ENCODE measurements at places on chromosomes 16 and 17.

GRCh38 chr16:49698453-49698815 is 157.5 kb downstream of the ZNF423 start:
- no peak for DNase-seq

GRCh38 chr16:74902161-74902560 is 82.8 kb downstream of the WDR59 start:
- no peak for DNase-seq

- DNase-seq: no peak
Observed at GRCh38 chr17:6095501-6095900, 25.3 kb downstream of the WSCD1 start.

- DNase-seq: no peak
Observed at GRCh38 chr17:45424769-45425124, 7.9 kb downstream of the ARHGAP27 start.

GRCh38 chr17:69518951-69519350 is 104.5 kb downstream of the MAP2K6 start:
- no peak for DNase-seq

GRCh38 chr17:45740553-45741330 is 43.4 kb upstream of the CRHR1 start:
- no peak for DNase-seq

- no peak for DNase-seq
Observed at GRCh38 chr16:25799816-25800215, 108.1 kb downstream of the HS3ST4 start.

GRCh38 chr17:32998887-32999228 is 7.2 kb downstream of the SPACA3 start:
- DNase-seq: no peak

All from NCI-H1105 treated with DMSO at 0.1 percent for 48 hours (cell line).